ENCODE measurements at places on chromosomes 16 and 17.

GRCh38 chr16:81158964-81159363, 62.8 kb upstream of the GCSH start:
- DNase-seq, result no peak

GRCh38 chr16:74626741-74627416, 20.0 kb upstream of the GLG1 start:
- DNase-seq, result no peak

DNA sequence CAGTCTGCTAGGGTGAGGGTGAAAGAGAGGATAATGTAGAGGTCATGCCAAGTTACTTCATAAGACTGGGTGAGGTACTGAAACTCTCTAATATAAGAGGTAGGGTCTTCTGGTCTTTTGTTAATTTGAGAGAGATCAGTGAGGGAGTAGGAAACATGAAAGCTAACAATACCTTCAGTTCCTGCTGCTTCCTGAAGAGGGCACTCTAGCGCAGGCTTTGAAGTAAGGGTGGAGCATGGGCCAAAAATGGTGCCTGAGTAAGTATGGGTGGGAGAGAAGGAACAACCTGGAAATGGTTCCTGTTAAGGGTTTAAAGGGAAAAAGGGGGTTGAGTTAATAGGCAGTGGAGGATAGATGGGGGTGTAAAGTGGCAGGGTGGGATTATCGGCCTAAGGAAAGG, 2449.5 kb downstream of the TP53TG3F start:
- DNase-seq, result no peak

GRCh38 chr17:4978726-4979125, 8.7 kb downstream of the CAMTA2 start:
- no peak for DNase-seq

GRCh38 chr16:70691223-70692129, 5.6 kb upstream of the MTSS2 start:
- peak; percentile 92 for DNase-seq

DNA sequence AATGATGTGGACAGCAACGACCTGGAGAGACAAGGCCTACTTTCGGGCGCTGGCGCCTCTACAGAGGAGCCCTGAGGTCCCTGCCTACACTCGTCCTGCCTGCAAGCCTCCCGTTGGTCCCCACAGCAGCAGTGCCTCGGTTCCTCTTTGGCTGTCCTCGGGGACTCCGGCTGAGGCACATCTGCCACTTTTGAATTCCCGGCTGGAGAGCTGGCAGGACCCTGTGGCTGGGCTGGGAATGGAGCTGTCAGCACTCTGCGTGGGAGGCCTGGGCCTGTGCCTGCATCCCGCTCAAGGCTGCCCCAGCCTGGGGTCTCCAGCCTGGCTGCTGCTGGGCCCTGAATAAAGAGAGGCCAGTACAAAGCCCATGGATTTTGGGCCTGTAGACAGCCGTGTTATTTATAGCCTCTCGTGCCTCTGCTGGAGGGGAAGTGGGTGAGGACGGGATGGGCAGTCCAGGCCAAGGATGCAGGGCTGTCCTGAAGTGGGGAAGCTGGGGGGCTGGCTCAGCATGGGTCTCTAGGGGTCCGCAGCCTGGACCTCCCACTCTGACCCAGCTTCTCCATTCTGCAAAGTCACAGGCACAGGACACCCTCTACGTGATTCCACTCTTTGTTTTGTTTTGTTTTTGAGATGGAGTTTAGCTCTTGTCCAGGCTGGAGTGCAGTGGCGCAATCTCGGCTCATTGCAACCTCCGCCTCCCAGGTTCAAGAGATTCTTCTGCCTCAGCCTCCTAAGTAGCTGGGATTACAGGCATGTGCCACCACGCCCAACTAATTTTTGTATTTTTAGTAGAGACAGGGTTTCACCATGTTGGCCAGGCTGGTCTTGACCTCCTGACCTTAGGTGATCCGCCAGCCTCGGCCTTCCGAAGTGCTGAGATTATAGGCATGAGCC, 10.6 kb upstream of the SPNS2 start:
- DNase-seq, result no peak

- no peak for DNase-seq
Measured at GRCh38 chr16:24337013-24337412, 80.9 kb downstream of the CACNG3 start.

DNA sequence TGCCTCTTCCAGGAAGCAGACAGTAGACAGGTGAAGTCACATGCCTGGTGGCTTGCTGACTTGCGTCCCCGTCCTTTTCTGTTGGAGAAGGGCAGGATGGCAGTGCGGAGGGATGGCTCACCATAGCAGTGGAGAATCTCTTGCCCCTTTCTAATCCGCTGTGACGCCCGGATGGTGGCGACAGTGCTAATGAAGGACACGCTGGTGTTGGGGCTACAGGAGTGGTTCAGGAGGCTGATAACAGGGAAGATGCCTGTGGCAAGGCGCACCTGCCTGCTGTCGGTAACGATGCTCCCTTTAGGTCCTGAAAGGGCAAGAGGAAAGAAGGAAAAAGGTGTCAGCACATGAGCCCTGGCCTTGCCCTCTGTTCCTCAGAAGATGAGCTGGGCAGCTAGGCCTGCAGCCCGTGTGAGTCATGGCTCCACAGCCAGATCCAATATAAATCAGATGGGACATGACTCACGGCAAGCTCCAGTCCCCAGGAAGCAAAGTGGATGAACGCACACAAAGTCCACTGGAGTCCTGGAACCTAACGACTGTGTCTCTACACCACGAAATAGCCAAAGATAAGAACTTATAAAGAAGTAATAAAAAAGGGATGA, 25.5 kb downstream of the SERPINF1 start:
- peak; percentile 96 for DNase-seq

DNA sequence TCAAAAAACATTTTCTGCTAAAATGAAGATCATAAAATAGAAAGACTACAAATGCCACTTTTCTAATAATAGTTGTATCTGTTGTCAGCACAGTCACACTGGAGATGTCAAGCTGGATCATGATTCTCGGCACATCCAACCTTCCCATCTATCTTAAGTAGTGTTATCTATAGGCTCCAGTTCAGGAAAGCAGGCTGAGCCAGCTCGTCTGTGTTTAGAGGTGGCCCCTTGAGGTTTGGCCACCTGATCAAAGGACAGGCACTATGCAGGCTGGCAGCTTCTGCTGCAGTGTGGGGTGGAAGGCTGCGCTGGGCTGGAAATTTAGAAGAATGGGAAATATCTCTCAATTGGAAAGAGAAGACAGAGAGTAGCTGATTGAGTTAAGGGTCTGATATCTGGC, 32.4 kb downstream of the SMYD4 start:
- DNase-seq, result no peak

DNA sequence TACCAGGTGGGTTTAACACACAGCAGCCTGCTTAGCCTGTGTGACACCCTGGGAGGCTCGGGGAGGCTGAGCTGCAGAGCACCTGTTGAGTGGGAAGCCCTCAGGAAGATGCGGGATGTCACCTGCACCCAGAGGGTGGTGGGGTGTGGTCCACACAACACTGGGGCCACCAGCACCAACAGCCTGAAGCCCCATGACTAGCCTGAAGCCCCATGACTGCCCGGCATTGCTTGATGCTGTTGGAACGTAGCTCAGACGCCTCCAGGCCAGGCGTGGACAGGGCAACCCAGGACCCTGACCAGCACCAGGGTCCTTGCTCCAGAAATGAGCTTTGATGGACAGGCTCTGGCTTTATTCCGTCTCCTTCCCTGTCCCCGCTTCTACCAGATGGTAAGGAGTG, 76.3 kb upstream of the ZNF469 start:
- no peak for DNase-seq

GRCh38 chr17:55770196-55770870, 19.5 kb downstream of the PCTP start:
- peak; percentile 67 for DNase-seq

DNA sequence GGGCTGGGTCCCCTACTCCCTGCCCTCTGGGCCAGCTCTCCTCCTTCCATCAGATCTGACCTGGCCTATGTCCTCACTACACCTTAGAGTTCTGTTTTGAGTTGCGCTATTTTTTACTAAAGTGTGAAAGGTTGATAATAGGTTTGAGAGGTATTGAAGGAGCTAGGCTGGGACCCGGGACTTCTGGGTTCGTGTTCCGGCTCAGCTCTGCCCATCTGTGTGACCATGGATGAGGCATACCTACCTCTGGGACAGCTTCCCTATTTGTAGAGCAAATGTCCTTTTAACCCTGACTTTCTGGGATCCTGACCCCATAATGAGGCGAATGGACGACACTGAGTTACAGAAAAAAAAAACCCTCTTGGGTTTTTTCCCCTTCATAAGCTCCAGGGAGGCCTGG, 36.0 kb downstream of the IL21R start:
- no peak for DNase-seq
